ENCODE measurements at places on chromosomes 5 and 9.

- no peak for DNase-seq
Measured at GRCh38 chr9:17246770-17247169, 111.9 kb downstream of the CNTLN start.

DNA sequence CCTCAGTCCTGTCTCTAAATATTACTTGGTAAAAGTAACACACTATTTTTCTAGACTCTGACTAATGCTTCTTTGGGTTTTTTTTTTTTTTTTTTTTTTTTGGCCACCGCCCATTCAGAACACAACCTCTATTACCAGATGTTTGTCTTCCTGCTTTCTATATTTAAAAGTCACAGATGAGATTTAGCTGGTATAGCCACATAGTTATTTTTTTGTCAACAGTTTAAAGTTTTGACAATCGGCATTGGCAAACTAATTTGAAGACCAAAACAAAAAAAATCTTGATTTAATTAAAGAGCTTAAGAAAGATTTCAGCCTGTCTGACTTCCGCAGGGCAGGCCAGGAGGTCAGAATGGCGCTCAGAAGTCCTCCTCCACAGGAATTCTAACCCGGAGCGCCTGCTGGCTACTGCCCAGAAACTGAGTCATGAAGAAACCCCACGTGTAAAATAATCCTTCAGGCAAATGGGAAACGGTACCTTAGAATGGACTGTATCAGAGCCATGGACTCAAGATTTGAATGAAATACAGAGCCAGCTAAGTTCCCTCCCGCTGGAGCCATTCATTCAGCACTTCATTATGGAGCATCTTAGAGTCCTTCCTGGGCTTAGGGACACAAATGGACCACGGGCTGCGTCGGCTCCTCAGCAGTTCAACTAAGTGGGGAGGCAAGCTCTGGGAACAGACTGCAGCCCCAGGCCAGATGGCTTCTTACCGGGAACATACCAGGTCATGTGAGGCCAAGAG lies 55.6 kb downstream of the PTPDC1 start:
- DNase-seq = no peak

- DNase-seq = no peak
Measured at GRCh38 chr5:137287569-137287968, 211.6 kb downstream of the SPOCK1 start.

DNA sequence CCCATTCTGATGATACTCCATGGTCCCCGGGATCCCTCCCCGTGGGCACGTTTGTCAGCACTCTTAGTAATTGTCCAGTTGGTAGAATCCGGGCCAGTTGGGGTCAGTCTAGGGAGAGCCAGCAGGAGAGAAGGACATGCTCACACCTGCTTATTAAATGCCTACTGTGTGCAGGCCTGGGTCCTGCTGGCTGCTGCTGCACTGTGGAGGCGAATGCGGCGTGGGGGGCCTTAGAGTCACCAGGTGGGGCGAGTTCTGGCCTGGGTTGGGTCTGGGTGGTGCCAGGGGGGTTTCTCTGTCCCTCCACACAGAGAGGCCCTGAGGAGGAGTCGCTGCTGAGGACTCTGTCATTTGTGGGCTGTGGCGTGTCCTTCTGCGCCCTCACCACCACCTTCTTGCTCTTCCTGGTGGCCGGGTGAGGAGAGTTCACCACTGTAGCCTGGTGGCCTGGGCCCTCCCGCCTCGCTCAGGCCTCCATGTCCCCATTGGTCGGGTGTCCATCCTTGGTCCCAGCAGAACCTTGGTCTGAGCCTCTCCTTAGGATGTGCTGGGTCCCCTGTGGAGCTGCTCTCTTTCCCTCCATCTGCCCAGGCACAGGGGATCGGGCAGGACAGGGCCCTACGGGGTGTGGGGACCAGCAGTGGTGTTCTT lies 17.3 kb downstream of the ADGRD2 start:
- DNase-seq = no peak

DNA sequence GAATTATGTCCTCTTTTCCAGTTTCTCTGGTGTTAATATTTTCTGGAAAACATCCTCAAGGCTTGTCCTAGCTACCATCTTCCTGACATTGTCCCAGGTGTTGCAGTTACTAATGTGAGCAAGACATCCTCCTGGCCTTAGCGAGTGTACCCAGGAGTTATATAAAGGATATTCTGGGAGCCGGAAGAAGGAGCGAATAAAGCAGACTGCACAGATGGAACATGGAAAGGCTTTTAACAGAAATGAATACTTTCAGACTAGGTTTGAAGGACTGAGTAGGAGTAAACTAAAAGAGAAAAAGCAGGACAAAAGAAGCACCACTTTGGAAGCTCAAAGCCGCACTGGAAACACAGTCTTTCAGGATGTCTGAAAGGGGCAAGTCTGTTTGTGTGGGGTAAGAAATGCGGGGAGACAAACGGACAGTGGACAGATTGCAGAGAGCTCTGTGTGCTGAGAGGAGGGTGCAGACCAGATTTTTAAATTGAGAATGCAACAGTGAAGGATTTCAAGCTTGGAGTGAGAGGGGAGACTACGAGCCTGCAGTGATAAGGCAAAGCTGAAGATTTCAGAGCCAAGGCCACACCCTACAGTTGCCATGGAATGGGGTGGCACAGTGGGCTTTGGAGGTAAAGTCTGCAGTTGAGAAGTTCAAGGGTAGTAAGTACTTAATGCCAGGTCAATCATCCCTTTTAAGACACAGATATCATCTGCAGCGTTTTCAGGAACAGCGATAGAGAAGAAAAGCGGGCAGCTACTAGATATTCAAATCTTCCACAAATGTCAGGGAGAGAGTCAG lies 94.1 kb upstream of the TAF11L2 start:
- no peak for DNase-seq

- DNase-seq = no peak
Measured at GRCh38 chr9:114680259-114681001, 1.6 kb downstream of the TEX48 start.

- DNase-seq = no peak
Measured at GRCh38 chr5:2914022-2914661, 162.7 kb upstream of the IRX2 start.

GRCh38 chr9:135000647-135001245 lies 83.0 kb upstream of the FCN1 start:
- DNase-seq = no peak

DNA sequence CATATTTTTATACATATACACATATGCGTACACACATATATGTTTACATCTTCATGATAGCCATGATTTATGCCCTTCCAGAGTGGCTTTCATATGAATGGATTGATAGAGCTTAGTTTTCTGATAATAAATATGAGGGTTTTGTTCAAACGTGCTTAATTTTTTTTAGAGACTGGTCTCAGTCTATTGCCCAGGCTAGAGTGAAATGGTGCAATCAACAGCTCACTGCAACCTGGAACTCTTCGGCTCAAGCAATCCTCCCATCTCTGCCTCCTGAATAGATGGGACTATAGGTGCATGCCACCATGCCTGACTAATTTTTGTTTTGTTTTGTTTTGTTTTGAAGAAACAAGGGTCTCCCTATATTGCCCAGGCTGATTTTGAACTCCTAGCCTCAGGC lies 48.6 kb upstream of the ZSWIM6 start:
- DNase-seq = no peak

- peak; percentile 33 for DNase-seq
Measured at GRCh38 chr5:161001604-161002003, 149.6 kb upstream of the ATP10B start.

DNA sequence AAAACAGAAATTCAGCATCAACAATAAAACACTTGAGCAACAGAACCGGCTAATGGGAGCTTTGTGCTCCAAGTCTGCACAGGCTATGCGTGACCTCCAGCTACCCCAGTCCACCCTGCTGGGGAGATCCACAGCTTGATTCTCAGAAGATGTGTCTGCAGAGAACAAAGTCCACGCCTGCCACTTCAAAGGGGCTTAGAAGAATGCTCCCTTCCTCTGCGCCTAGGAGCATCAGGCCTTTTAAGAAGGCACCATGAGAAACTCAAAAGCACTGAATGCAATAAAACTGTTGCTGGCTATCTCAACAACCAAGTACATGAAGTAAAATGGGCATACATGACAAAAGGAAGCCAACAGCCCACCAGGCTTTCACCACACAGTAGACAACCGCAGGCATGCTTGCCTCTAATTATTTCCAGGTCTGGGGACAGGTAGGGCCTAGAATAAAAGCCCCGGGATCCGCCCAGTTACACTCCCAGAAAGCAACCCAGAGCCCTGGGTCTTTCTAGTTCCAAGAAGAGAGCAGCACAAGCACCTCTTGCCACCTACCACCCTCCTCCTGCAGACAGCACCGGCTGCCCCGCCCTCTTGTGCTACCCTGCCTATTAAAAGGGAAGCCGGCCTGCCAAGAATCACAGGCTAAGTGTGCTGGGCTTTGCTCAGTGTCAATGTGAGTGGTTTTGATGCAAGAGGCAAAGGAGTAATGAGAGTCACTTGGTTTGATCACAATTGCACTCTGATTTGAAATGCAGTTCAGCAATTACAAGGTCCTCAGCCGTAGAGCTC lies 123.2 kb downstream of the SPOCK1 start:
- DNase-seq = no peak

- no peak for DNase-seq
Measured at GRCh38 chr5:6812800-6813731, 99.8 kb downstream of the TENT4A start.

GRCh38 chr9:126992427-126992826 lies 77.8 kb downstream of the RALGPS1 start:
- no peak for DNase-seq

DNA sequence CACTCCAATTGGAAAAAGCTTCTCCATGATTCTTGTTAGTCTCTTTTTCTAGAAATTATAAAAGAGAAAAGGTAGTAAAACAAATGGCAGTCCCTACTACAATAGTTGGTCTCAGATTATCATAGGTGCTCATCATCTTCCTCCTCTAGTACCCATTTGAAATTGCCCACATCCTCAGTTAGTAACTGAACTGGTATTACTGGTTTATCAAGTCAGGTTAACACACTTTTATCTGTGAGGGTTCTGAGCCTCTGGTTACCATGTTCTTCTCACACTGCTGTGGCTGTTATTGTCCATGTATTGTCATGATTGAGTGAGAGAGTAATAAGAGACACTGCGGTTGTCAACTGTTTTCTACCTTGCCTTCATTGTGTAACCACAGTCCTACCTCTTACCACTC lies 901.7 kb downstream of the TLE1 start:
- no peak for DNase-seq

DNA sequence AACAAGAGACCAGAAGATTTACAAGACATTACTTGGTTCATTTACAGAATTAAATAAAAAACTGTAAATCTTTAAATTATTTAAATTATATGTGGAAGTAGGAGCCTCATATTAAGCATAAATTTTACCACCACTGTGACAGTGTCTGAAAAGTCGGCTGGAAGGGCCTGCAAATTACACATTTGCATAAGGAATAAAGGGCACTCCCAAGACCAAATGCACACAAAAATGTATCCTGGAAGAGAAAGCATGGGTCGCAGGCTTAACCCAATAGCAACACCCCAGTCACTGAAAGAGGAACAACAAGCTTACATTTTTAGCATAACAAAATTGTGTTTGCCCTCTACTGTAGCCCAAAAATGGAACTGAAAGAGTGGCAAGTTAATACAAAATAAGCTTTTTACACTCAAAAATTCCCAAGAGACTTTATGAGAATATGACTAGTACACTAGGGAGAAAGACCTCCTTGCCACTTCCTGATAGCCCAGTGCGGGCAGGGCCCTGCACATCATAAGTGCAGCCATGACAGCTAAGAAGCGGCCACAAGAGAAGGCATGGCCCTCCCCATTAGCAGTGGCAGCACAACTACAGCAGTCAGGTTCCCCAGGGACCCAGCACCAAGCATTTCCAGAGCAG lies 482.0 kb downstream of the DTWD2 start:
- DNase-seq = peak; percentile 59

- DNase-seq = no peak
Measured at GRCh38 chr9:133225171-133226011, 16.3 kb upstream of the OBP2B start.

DNA sequence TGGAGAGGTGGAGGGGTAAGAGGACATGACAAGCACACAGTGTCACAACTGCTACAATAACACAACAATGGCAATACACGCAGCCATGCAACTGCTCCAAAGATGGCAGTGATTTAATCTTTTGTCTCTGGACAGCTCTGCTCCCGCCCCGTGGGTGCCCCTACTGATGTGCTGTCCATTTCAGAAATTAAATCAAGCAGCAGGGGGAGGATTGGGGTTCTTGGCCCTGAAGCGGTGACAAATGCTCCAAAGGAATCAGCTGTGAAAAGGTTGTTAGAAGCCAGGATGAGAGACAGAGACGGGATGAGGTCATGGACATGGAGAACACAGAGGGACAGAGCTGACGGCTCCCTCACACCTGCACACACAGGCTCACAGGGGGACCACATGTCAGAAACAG lies 22.6 kb downstream of the CNTFR start:
- DNase-seq = no peak

DNA sequence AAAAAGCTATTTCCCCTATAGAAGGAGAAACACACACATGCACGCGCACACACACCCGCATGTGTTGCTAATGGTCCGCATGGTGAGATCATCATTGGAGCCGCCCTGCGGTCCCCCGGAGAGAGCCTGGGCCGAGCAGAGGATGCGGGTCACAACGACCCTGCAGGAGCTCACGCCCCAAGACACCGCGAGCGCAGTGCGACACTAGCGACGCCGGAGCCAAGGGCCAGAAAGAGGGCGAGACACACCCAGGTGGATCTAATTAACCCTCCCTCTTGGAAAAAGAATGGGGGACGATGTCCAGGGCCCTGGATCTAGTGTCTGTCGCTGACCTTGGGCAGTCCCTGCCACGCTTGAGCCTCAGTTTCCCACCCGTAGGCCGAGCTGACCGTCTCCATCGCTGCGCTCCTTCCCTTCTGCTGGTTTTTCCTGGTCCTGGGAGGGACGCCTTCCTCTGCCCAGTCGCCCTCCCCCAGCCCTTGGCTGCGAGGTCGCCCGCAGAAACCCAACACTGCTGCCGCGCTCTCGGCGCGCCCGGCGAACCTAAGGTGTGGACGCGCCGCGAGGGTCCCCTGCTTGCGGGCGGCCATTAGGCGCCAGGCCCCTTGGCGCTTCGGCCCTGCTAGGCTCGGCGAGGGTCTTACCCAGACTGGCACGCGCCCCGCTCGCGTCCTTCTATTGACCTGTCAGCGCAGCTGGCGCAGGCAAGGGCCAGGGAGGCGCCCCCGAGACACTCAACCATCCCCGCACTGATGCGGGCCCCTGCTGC lies 47.5 kb upstream of the RNF20 start:
- no peak for DNase-seq

GRCh38 chr5:142184988-142185387 lies 76.4 kb downstream of the NDFIP1 start:
- no peak for DNase-seq
